Activated T-helper 1 cell treated with anti-CD3 and anti-CD28 coated beads, Interleukin-12 subunit alpha, Interleukin-12 subunit beta, Interleukin-2, Interleukin-4 antibody, amounts not matched to agents 30 ng/mL and 10 ng/mL and 1 ng/mL, durations not matched to agents 14 hours and 24 hours and 36 hours (primary cell): ENCODE measurements at places on chromosomes 11 and 22. TPM values are rescaled to one million over a fixed set of nuclear protein-coding genes. Genes with fewer than 3 reads are reported as not detected.

DNA sequence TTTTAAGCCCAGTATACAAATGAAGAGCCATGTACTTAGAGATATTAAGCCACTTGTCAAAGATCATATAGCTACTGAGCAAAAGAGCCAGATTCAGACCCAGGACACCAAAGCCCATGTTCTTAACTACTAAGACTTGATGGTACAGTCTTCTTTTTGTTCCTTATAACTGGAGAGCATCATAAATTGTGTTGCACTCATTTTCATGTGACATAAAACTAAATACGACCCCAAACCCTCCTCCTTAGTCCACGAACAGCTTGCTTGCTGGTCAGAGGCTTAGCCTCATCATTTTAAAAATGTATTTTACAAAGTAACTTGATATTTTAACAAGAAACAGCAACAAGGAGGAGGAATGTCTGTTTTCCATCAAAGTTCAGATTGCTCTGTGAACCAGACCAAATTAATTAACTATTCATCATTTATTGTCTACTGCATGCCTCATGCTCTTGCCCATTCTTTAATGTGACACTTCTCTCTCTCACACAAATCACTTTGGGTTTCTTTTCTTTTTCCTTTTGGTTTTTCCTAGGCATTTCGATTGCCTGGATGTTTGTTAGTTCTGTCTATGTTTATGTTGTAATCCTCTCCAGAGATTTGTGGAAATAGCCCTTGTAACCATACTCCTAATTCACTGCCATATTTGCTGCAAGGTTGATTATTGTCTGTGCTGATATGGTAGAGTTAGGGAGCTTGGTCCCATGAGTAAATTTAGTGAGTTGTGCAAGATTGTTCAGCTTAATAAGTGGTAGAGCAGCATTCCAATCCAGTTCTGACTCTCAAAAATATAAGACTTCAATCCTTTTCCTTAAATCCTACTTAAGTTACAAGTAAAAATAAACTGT lies 8.4 kb upstream of the ARHGAP20 start:
- DNase-seq: no peak

DNA sequence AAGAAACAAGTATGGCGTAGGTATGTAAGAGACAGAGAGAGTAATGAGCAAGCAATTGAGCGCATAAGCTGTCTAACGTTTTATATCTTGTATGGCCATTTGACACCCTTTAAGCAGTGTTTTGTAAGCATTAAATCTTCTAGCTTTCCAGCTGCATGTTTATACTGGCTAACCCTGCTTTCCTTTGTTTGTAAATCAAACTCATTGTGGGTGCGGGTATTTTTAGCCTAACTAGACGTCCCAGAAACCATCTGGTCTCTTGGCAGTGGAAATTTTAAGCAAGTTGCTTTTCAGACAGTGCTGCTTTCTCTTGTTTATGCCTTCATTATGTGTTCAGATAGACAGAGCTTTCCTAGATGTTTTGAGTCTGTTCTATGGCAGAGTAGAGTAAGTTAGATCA lies 73.5 kb downstream of the RNF169 start:
- DNase-seq: no peak

GRCh38 chr11:63816166-63816565 lies 2.9 kb downstream of the SPINDOC start:
- no peak for DNase-seq

Gene TENM4
- 0.03 TPM in 1 of 2 replicates, not detected in the other for total RNA-seq

DNA sequence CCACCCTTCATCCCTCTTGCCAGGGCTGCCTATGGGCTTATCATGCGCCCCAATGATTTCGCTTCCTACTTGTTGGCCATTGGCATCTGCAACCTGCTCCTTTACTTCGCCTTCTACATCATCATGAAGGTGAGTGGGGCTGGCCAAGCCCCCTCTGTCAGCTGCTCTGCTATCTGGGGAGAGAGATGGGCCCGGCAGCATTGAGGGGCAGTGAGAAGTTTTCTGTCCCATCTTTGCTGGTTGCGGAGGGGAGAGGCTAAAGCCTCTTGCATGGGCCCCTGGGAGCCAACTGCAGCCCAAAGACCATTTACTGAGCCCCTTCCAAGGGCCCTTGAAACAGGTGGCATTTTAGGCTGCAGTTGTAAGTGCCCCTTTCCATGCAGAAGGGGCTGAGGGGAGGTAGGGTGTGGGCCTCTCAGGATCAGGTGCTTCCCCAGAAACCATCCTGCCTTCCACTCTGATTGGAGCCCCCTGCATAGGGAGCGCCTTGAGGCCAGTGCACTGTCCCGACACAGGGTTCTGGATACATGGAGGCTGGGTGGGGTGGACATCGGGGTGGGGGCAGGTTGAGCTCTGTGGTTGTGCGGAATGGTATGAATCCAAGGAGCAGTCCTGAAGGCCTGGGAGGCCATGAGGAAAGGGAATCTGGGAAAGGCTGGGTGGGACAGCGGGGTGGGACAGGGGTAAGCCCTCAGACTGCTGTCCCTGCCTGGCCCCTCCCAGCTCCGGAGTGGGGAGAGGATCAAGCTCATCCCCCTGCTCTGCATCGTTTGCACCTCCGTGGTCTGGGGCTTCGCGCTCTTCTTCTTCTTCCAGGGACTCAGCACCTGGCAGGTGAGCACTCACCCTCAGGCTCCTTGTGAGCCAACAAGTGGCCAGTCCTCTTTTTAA lies 5.8 kb upstream of the TAGLN start:
- no peak for DNase-seq

- no peak for DNase-seq
Measured at GRCh38 chr11:61477126-61477525, 31.4 kb upstream of the LRRC10B start.

- DNase-seq: no peak
Measured at GRCh38 chr22:35703861-35704584, 13.6 kb upstream of the APOL5 start.

DNA sequence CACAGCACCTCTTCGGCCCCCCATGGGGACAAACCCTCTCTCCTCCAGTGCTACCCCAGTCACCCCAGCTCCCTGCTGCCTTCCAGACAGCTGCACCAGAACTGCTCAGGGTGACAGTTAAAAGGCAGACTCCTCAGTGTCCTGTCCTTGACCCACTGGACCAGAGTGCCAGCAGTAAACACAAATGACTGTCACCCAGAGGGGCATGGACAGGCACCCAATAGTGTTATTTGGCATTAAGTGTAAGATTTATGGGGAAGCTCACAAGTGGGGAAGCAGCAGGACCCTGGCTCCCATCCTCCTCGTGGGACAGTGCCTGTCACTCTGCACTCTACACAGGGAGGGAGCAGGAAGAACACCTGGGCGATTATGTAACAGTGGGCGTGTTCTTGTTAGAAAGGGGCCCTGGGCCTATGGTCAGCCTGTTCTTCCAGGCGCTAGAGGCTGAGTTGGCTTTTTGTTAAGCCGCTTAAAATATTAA lies 5.0 kb downstream of the RPS19BP1 start:
- no peak for DNase-seq

DNA sequence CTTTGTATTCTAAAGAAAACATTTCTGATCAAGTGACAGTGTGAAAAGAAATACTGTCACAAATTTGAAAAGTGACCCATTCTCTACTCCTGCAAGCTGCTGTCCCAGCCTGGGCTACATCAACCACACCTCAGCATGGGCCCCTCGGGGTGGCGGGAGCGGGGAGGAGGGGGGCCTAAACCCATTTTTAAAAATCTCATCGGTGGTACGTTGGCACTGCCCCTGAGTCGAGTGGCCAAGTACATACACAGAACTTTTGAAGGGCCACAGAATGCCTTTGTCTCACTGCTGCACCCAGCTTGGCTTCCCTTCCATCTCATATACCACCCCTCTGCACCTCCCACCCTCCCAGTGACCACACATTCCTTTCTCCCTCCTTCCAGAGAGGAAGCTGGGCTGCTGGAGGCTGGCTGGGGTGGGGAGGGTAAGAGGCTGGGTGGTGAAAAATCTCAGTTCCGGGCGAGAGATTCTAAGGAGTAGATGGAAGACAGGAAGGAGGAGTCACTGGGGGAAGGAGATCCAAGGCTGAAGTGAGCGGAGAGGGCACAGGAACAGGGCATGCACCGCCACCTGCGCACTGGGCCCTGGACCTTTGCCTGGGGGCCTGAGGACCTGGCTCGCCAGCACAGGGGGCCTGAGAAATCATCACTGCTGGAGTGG lies 21.1 kb downstream of the FXYD6 start:
- no peak for DNase-seq

DNA sequence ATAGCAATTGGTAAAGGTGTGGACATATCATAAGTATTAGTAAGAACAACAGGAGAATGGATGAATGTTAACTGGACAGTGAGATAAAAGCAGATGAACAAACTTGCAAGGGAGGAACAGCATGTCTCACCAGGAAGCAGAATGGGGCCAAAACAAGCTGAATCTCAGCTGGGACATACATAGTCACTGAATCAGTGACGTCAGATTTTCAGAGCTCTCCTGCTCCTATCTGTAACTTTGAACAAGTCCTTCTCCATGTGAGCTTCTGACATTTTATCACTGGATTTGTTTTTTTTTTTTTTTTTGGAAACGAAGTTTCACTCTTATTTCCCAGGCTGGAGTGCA lies 118.7 kb downstream of the BBOX1 start:
- no peak for DNase-seq

Gene ADAMTS15
- total RNA-seq: 0.02 TPM in 1 of 2 replicates, not detected in the other

GRCh38 chr22:37419969-37420685 lies 7.2 kb downstream of the ELFN2 start:
- peak; percentile 22 for DNase-seq

- no peak for DNase-seq
Measured at GRCh38 chr22:35558031-35558430, 17.4 kb downstream of the RASD2 start.

- no peak for DNase-seq
Measured at GRCh38 chr11:133895551-133895950, 50.2 kb upstream of the SPATA19 start.

- DNase-seq: no peak
Measured at GRCh38 chr11:130370845-130371590, 56.3 kb upstream of the ZBTB44 start.

DNA sequence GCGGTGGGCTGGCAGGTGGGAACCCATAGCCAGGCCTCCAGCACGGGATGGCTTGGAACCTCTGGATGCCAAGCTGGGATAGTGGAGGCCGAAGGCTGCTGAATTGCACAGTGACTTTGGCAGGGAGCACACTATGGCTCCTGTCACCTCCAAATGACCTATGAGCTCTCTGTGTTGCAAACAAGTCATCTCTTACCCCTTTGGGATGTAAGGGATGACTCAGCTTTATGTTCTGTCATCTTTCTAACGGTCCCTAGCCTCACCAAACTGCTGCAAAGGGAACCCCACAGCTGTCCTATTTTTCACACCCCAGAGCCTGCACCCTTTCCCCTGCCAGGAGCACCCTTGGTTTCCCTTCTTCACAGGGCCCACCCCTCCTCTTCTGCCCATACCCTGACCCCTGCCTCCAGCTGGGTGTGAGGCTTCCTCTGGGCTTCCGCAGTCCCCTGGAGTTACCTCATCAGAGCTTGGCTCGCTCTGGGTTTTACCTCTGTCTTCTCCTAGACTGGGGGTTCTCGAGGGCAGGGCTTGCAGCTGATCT lies 2.7 kb upstream of the SCUBE1 start:
- peak; percentile 14 for DNase-seq

Gene CYB561A3
- 38.1 and 42.3 TPM in 2 replicates for total RNA-seq

DNA sequence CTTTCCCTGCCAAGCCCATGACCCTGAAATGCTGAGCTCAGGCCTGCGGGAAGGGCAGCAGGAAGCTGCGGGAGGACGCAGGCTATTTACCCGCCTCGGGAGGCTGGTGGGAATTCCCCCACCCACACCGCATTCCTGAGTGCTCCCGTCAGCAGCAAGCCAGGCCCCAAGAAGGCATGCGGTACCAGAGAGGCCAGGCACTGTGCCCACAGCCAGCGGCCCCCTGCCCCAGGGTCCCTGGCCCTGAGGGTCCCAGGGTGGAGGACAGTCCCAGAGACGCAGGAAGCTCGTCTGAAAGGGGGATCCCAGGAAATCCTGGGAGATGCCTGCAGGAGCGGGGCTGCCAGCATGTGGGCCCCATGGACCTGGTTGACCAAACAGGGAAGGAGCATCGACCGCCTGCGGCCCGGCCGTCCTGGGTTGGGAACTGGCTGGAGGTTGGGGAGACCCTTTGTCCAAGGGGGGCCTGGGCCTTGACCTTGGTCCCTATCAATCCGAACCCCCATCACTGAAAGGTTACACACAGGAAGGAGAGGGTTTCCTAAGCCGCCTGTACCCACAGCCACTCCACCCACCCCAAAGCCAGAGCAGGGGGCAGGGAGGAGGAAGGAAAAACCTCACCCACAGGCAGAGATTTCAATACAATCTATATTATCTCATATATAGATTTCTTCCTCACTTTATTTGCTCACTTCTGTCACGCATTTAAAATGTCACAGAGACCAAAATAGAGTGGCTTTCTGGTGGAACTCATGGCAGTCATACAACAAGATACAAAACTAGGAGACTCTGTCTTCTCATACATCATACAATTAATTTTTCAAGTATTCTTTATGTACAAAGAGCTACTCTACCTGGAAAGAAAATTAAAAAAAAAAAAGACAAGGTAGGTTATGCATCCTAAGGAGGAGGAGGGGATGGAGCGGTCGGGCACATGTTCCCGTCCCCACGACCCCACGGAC lies 17.1 kb downstream of the MAFF start:
- DNase-seq: no peak

DNA sequence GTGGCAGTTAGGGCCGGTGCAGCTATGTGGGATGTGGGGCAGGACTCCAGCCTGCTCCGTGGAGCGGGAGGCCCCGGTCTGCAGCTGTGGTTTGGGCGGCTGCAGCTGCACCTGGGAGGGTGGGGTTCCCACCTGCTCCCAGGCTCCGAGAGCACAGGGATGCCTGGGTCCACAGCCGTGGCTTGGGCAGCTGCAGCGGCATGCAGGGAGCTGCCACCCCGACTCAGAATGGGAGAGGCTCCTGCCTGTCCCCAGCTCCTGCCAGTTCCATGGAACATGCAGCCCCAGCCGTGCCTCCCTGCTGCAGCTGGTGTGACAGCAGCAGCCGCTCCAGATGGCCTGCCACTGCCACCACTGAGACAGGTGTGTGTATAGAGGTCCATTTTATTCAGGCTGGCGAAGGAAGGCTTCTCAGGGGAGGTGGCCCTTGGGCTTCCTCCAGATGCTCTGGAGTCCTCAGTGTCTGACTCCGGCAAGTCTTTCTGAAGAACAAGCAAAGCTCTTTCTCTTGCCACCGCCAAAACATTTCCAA lies 21.8 kb upstream of the UPK3A start:
- DNase-seq: no peak

DNA sequence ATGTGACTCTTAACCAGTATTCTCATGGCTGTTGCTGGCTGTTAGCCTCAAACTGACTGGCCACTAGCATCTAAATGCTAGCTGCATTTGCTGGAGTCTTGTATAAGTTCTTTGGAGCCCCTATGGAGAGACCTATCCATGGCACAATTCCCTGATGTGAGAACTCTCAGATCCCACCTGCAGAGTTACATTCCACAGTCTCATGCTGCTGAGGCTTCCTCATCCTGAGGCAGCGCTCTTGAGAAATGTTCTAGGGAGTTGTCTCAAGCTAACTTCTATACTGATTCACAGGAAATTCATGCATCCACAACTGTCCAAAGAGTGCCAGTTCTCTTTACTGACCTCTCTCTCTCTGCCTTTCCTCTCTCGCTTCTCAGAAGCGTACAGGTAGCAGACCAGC lies 218.0 kb upstream of the PITPNB start:
- DNase-seq: no peak
